ENCODE measurements at places on chromosomes 13 and 19.

GRCh38 chr13:59424661-59425060 is 739.1 kb downstream of the DIAPH3 start:
- no peak for DNase-seq

GRCh38 chr13:72208112-72208645 is 341.2 kb upstream of the DACH1 start:
- no peak for DNase-seq

GRCh38 chr19:10699650-10700335 is 1.4 kb upstream of the QTRT1 start:
- DNase-seq, result peak; percentile 43

DNA sequence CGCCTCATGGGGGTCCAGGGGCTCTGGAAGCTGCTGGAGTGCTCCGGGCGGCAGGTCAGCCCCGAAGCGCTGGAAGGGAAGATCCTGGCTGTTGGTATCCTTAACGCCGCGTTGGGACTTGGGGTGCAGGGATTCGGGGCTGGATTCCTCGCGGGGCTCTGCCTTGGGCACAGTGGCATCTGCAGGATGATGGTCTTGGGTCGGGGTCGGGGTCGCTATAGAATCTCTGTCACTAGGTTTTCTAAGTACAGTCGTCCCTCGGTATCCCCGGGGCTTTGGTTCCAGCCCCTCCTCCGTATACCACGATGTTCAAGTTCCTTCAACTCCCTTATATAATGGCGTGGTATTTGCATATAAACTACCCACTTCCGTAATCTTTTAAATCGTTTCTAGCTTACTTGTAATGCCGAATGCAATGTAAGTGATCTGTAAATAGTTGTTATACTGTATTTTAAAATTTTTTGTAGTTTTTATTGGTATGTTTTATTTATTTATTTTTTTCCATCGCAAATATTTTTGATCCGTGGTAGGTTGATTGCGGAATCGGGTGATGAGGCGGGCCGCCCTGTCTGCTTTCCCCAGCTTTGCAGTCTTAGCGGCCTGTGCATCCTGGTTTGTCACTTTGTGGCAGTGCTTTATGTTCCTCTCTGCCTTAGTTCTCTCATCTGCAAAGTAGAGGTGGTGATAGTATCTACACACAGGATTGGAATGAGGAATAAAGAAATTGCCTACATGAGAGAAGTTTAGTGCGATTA is 606 bp downstream of the ERCC5 start:
- peak; percentile 41 for DNase-seq

- no peak for DNase-seq
Observed at GRCh38 chr13:79973533-79973963, 367.4 kb downstream of the SPRY2 start.

GRCh38 chr13:21579754-21580316 is 24.1 kb downstream of the MICU2 start:
- DNase-seq, result no peak

GRCh38 chr13:97921176-97921816 is 32.2 kb upstream of the IPO5 start:
- DNase-seq, result no peak

GRCh38 chr19:56538254-56538760 is 441 bp upstream of the ZFP28 start:
- peak; percentile 83 for DNase-seq

GRCh38 chr13:51000571-51001260 is 91.1 kb downstream of the RNASEH2B start:
- no peak for DNase-seq

- no peak for DNase-seq
Observed at GRCh38 chr13:40061466-40062450, 406.3 kb downstream of the COG6 start.

DNA sequence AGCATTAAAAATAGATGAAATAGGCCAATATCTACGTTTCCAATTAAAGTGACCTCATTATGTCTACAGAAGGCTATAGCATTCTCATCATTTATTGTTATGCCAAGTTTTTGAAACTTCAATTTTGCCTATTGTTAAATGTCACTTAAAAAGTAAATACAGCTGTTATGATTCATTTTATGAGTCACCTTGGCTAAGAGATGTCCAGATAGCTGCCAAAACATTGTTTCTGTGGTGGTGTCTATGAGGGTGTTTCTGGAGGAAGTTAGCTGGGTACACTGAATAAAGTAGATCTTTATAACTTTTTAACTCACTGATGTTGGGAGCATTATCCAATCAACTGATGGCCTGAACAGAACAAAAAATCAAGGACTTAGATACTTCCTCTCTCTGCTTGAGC is 1209.7 kb upstream of the PCDH9 start:
- DNase-seq, result no peak

GRCh38 chr13:113509989-113510388 is 19.5 kb upstream of the DCUN1D2 start:
- DNase-seq, result no peak

- DNase-seq, result no peak
Observed at GRCh38 chr13:21234526-21234925, 58.1 kb downstream of the MRPL57 start.

DNA sequence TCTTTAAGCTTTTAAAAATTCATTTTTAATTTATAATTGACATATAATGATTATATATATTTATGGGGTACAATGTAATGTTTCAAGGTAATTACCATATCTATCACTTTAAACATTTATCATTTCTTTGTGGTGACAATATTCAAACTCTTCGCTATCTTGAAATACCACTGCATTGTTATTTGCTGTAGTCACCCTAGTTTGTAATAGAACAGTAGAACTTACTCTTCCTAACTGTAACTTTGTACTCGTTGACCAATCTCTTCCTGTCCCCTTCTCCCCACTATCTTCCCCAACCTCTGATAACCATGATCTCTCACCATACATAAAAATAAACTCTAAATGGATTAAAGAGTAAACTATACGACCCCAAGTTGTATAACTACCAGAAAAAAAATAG is 20.4 kb downstream of the COG6 start:
- DNase-seq, result no peak

DNA sequence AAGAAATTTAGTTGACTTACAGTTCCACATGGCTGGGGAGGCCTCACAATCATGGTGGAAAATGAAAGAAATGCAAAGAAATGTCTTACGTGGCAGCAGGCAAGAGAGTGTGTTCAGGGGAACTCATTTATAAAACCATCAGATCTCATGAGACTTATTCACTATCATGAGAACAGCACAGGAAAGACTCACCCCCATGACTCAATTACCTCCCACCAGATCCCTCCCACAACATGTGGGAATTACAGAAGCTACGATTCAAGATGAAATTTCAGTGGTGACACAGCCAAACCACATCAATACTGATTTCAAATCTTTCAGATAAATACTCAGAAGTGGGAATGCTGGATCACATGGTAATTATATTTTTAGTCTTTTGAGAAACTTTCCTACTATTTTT is 1357.9 kb downstream of the SLITRK5 start:
- DNase-seq, result no peak

- DNase-seq, result no peak
Observed at GRCh38 chr13:27770809-27771208, 21.5 kb upstream of the GSX1 start.

GRCh38 chr19:56139847-56140582 is 1.1 kb upstream of the ZNF444 start:
- DNase-seq, result no peak

GRCh38 chr13:37446503-37446902 is 152.1 kb downstream of the POSTN start:
- no peak for DNase-seq

DNA sequence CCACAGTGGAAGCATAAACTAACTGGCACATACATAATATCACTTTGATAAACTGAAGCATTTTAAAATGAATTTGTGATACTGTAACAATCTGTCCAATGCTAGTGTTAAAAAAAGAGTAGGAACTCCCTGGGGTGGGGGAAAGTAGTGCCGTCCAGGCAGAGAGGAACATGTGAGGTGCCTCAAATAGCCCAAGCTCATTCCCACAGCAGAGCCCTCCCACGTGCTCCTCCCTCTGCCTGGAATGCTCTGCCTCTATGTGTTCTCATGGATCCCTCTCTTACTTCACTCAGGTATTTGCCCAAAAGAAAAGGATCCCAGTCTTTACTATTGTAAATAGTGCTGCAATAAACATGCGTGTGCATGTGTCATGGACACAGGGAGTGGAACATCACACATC is 188.1 kb downstream of the NHLRC3 start:
- DNase-seq, result no peak

- DNase-seq, result no peak
Observed at GRCh38 chr13:39494006-39494405, 109.0 kb downstream of the LHFPL6 start.

GRCh38 chr19:17496337-17496997 is 15.0 kb upstream of the PGLS start:
- DNase-seq, result peak; percentile 87

GRCh38 chr13:75583091-75583490 is 33.5 kb downstream of the UCHL3 start:
- no peak for DNase-seq

DNA sequence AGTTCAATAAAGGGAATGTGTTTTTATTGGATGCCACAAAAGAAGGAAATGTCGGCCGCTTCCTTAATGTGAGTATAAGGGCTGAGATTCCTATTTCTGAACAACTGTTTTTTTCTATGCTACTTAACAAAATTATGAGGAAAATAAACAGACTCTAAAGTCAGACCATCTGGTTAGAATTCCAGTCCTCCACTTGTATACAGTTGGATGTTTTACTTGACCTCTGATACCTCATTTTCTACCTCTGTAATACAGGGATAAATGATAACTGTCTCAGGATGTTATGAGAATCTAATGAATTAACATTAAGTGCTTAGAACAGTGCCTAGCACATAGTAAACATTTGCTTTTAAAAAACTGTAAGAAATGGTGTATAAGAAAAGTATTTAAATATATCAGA is 7.2 kb upstream of the PHF11 start:
- no peak for DNase-seq

- DNase-seq, result no peak
Observed at GRCh38 chr13:20080377-20081164, 80.3 kb downstream of the GJA3 start.

DNA sequence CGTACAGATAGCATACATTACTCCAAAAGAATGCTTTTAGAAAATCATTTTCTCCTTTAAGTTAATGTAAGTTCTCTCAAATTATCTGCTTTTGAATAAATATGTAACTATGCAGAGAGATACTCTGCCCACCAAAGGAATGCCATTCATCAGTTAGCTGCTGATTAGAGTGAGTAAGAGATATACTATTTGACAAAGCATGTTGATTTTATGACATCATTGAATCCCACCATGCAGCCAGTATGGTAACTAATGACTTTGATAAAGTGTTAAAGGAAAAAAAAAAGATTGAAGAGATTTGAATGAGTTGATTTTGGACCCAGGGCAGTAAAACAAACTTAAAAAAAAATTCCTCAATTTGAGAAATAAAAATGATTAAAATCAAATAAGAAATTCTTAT is 521.5 kb downstream of the SLITRK6 start:
- no peak for DNase-seq

GRCh38 chr13:24064371-24064770 is 96.1 kb upstream of the SPATA13 start:
- DNase-seq, result no peak

- no peak for DNase-seq
Observed at GRCh38 chr13:93450191-93450621, 223.6 kb downstream of the GPC6 start.

DNA sequence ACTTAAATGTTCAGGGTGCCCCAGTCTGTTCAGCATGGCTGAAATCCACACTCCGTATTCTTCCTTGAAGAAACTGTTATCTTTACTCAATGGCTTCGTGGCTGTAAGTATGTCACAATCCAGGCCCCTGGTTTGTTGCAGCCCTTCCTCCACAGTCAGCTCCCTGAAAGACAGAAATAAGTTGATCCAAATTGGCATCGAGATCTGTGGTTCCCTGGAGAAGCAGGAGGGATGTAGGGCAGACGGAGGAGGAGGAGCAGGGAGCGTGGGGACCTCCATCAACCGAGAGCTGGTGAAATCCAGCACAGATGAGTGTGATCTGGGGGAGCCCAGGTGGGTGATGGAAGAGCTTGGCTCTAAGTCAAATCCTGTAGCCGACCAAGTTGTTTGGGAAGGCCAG is 304 bp downstream of the TSPAN16 start:
- no peak for DNase-seq

DNA sequence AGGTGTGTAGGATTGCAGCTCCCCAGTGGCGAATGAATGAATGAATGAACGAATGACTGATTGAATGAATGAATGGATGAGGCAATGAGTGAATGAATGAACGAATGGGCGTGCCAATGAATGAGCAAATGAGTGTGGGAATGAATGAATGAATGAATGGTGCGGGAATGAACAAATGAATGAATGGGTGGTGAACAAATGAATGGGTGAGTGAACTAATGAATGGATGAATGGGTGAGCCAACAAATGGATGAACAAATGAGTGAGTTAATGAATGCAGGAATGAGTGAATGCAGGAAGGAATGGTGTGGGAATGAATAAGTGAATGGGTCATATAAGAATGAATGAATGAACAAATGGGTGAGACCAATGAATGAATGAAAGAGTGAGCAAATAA is 14.7 kb downstream of the ANKRD24 start:
- no peak for DNase-seq

GRCh38 chr13:53142306-53142705 is 113.7 kb downstream of the OLFM4 start:
- DNase-seq, result no peak

DNA sequence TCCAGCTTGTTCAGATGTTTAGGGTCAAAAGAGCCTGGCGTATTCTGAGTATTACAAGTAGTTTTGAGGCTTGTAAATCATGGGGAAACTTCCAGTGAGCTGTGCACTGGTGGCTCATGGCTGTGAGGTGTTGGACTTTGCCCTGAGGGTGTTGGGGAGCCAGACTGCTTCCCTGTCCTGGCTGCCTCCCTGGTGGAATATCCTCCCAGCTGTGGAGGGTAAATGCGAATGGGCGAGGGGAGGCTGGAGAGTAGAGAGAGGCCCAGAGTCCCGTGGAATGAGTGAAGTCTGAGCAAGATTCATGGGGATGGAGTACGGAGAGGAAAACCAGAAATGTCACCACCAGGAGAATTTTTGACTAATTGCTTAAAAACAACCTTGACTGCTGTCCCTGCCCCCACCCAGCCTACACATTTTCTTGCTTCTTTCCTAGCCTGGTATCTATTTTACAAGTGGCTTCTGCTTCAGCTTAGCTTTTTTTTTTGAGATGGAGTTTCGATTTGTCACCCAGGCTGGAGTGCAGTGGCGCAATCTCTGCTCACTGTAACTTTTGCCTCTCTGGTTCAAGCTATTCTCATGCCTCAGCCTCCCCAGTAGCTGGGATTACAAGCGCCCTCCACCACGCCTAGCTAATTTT is 3.7 kb downstream of the SNRPA start:
- DNase-seq, result peak; percentile 63
